ENCODE measurements at places on chromosomes 6 and 20. TPM values are rescaled to one million over a fixed set of nuclear protein-coding genes. Genes with fewer than 3 reads are reported as not detected.

GRCh38 chr20:22744341-22745193 lies 160.2 kb upstream of the FOXA2 start:
- no peak for DNase-seq

GRCh38 chr6:133396233-133396983 lies 155.3 kb downstream of the EYA4 start:
- peak; percentile 16 for DNase-seq

GRCh38 chr6:91173651-91174050 lies 586.8 kb upstream of the MAP3K7 start:
- no peak for DNase-seq

DNA sequence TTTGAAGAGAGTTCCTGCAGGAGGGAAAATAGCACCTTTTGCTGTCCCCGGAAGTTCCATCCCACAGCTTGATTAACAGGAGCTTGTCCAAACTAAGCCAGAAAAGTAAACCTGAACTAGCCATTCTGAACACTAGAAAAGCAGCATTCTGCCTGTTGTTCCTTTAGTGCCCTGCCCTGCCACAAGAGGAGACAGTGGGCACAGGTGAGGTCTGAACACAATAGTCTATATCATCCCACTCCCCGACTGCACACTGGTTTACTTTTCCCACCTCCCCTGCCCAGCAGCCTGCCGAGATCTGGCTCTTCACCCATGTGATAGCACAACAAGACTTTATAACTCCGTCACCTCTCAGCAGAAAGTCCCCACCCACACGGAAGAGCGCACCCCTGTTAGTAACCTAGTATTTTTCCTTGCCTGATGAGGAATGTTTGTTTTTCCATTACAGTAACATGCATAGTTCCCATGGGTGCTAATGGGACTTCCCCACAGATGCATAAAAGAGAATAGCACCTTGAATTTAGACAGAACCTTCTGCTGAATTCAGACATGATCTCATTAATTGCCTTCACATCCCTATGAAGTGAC lies 59.7 kb downstream of the TFAP2A start:
- no peak for DNase-seq

DNA sequence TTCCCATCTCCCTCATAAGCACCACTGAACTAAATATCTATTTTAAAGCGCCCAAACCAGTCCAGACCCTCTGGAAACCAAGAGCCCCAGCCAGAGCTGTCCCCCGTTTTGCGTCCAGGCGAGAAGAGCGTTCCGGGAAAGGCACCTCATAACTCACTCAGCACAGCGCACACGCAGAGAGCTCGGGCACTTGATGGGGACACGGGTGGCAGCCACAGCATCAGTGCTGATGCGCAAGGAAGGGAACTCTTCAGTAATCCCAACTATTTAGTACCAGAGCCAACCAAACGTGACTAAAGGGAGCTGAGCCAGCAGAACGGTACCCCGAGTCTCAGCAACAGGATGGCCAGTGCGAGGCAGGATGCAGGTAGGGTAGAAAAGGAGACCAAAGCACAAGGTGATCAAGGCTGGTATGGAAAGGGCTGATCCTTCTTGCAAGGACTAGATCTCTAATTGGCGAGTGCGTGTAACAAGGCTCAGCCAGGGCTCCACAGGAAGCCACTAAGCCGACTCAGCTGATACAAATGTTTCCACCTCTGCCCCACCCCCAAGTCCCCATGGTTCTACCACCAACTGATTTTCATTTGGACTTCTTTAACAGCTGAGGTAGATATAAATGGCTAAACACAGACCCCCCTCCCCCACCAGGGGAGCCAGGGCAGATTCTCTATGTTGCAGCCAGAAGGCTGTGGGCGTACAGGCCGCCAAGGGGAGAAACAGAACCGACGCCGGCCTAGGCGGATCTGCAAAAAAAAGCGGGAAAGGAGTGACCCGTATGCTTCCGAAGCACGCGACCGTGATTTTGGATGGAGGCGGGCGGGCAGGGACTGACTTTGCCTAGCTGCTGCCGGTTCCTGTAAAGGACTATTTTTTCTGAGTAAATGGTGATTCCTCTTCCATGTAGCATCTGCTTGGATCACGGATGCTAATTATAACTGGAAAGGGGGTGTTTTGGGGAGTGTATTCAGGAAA lies 183.5 kb upstream of the COL21A1 start:
- DNase-seq = no peak

DNA sequence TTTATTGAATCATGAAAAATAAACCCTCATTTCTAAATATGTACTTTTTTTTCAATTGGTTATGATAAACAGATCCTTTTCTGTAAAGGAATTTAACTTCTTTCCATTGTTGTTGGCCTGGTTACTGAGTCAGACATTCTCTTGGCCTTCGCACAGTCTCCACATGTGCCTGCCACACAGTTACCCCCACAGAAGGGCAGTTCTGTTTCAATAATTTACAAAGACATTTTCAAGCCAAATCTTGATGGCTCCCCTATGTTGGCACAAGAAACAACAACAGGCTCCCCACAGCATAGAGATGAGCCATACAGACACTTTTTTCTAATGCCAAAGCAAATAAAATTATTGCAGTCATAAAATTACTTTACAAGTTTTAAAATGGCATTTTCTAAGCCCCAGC lies 55.6 kb upstream of the BEND6 start:
- no peak for DNase-seq

DNA sequence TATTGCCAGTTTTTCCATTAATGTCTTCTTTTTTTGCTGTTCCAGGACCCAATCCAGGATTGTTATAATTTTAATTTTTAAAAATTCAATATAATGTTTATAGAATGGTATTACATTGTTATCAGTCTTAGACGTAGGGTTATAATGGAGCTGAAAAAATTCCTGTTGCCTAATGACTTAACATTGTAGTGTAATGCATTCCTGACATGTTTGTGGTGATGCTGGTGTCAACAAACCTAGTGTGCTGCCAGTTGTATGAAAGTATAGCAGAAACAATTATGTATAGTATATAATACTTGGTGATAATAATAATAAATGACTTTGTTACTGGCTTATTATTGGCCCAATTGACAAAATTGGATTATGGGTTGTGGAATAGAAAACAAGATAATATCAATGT lies 30.4 kb downstream of the KIZ start:
- no peak for DNase-seq

RIPOR3 gene
- not detected for total RNA-seq

DNA sequence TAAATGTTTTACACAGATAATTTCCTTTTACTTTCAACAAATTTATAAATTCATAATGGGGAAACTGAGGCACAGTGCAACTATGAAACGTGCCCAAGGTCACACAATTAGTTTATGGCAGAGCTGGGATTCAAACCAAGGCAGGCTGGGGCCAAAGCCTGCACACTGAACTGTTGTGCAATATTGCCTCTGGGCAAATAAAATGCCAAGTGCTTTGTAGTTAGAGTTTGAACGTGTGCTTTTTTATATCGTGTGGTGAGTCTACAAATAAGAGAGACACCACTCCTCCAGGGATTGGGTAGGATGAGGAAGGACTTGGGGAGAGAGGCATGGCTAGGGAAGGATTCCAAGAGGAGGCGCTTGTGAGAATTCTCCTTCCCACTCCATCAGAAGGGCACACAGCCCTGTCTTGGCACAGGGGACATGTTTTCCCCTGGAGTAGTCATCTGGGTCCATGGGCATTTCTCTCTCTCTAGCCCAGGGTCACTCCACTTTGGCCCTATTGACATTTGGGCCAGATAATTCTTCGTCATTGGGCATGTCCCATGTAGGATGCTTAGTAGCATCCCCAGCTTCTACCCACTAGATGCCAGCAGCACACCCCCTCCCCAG lies 2.8 kb upstream of the CDH22 start:
- DNase-seq = peak; percentile 40

- DNase-seq = no peak
Measured at GRCh38 chr6:26441977-26442376, 1.7 kb downstream of the BTN3A3 start.

GRCh38 chr6:15675536-15676220 lies 12.8 kb upstream of the DTNBP1 start:
- peak; percentile 94 for DNase-seq

DNA sequence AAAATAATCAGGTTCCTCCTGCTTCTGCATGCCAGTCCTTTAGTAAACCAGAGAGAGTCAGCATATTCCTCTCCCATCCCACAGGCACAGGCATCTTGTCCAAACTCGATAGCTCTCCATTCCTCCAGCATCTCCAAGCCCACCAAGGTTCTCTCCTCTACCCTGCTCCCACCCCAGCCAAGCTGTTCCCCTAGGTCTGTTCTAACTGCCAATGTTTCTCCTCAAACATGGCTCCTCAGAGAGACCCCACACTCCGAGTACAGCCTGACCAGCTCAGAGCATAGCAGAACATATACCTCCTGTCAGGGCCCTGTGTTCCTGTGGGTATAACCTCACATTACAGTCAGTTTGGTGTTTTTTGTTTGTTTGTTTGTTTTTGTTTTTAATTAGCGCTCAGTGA lies 177.8 kb downstream of the VEGFA start:
- DNase-seq = no peak

LST1 gene
- total RNA-seq = not detected

GRCh38 chr6:38640216-38640909 lies 634 bp upstream of the BTBD9 start:
- no peak for DNase-seq

- DNase-seq = no peak
Measured at GRCh38 chr6:90411292-90411781, 114.7 kb upstream of the BACH2 start.

PROKR2 gene
- total RNA-seq = not detected

GRCh38 chr20:37308086-37309050 lies 18.9 kb downstream of the MANBAL start:
- DNase-seq = no peak

KCNK15 gene
- 0.13 TPM for total RNA-seq

GRCh38 chr20:23009636-23010035 lies 25.5 kb upstream of the SSTR4 start:
- no peak for DNase-seq

DNA sequence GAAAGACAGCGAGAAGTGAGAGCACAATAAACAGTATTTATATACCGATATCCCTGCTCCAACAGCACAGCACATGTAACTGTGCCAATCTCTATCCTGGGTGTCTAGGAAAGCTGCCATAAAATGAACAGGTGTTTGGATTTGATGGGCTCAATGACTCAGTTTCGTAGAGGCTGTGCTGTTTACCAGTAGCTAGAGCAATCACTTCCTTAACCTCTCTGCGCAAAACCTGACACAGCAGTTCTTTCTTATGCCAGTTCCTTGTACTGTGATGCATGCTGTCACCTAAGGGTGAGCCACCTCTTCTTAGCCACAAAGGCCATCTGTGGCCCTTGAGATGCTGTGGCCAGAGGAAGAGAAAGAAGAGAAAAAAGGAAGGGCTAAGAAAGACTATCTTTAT lies 59.3 kb downstream of the SHPRH start:
- DNase-seq = no peak

DNA sequence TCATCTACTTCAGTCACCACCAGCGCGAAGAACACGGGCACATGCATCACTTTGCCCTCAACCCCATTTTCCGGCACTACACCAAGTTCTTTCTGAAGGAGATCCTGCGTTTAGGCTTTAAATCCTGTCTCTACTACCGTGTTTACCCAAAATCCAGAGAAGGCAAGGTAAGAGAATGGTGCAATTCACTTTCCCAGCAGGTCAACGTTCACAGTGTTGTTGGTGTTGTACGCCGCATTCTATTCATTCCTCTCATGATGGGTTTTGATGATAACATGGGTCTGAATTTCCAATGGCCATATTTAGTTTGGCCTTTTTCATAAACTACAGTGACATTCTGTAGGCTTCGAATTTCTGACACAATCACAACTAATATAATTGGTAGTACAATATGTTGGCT lies 144.3 kb downstream of the CFAP61 start:
- no peak for DNase-seq

DNA sequence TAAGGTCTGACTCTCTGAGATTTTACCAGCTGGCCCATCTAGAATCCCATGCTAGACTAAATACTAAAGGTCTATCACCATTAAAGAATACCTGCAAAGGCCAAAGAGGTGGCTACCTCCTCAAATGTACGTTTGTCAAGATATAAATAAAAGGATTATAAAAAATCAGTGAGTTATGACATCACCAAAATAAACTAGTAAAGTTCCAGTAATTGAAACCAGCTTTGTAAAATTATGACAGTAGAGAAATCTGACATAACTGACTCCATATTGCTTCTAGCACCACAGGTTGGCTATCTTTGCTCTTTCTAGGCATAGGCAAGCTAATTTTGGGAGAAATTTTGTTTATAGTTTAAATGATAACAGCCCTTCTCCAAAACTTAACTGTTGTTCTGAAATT lies 536.3 kb downstream of the TFAP2A start:
- DNase-seq = no peak

DNA sequence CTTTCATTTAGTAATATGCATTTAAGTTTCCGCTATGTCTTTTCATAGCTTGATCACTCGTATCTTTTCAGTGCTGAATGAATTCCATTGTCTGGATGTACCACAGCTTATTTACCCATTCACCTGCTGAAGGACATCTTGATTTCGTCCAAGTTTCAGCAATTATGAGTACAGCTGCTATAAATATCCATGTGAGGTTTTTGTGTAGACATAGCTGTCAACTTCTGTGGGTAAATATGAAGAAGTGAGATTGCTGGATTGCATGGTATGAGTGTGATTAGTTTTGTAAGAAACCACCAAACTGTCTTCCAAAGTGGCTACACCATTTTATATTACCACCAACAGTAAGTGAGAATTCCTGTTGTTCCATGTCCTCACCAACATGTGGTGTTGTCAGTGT lies 79.2 kb upstream of the STMND1 start:
- DNase-seq = no peak

- DNase-seq = no peak
Measured at GRCh38 chr6:46078294-46078693, 51.5 kb upstream of the ENPP4 start.

- DNase-seq = peak; percentile 46
Measured at GRCh38 chr6:117906958-117907600, at the start of gene SLC35F1. Gene SLC35F1 (plus strand): TSS chr6:117907264.

PAX1 gene
- not detected for total RNA-seq

GRCh38 chr6:158674342-158675131 lies 24.7 kb downstream of the SYTL3 start:
- DNase-seq = no peak
